ENCODE measurements at places on chromosomes 3 and 15. TPM values are rescaled to one million over a fixed set of nuclear protein-coding genes. Genes with fewer than 3 reads are reported as not detected.

DNA sequence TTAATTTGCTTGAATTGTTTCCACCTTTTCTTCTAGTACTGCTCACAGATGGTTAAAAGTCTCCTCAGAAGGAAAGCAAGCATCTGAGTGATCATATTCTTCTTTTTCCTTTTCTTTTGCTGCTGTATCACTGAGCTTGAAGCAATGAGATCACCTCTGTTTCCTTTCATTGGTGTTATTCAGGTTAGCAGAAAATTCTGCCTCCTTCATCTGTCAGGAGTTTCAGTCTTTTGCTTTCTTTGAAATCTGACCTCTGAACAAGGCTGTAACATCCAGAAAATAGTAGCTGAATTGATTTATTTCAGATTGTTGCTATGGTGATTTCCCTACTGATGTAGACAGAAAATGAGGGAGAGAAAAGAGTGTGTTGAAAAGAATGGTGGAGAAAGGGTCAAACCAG is 343.0 kb downstream of the MFSD1 start:
- no peak for DNase-seq

GRCh38 chr3:48896936-48897335 is 1.7 kb downstream of the SLC25A20 start:
- peak; percentile 28 for DNase-seq

DNA sequence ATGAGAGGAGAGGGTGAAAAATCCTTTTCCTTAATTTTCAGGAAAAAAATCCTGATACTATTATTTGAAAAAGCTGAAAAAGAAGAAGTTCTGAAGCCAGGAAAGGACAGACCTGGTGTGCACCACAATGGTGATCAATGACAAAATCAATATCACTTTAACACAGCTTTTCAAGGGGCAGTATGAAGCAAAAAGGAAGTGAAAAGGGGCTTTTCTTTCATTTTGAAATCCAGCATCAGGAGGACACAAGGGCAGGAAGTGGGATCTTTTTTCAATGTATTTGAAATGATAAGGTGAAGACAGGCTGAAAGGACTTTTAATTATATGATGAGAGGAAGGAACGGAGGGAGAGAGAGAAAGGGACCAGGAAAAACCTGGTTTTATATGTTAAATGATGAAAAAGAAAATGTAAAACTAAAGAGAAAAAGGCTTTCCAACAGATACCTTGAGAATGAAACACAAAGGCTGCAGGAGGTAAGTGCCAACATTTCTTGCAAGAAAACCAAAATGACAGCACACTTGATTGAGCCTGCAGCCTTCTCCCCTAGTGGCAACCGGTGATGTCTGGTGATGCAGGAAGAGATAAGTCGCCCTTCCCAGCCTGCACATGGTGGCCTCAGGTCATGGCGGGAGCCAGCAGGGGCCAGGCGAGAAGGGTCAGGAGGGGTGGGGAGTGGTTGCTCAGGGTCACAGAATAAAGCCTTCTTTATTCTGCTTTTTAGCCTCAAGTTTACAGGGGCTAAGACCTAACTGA is 236.7 kb upstream of the WNT5A start:
- no peak for DNase-seq

- DNase-seq = no peak
Measured at GRCh38 chr3:124691599-124691998, 38.7 kb upstream of the UMPS start.

DNA sequence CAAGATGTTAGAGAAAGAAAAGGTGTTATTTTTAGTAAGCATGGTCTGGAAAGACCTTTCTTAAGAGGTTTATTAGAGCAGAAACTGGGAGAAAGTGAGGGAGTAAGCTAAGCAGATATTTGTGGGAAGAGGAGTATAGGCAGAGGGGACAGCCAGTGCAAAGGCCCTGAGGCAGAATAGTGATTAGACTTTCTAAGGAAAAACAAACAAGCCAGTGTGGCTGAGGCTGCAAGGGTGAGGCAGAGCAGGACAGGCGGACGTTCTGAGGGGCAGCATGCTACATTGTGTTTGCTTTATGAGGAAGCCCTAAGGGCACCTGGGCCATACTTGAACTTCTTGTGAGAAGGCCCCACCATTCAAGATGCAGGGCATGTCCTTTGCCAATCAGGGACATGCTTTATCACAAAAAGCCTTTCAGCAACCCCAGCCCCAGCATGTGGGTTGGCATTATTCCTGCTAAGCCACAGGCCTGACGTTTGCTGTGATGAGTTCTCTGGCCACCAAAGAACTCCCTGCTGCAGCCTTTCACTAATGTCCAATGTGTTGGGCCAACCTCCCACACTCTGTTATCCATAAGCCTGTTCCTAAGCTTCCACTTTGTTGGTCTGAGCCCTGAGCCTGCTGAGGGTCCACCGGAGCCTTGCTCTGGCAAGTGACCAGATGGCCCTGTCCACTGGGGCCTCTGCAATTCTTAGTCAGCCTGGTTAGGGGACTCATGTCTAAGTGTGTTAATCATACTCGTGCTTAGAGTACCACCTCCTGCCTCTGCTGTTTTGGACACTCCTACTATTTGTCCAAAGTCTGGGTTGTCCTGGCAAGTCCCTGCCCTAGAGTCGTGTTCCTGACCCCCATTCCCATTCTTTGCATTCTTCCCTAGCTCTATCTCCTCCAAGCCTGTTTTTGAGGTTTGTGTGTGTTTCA is 209.9 kb upstream of the CTNNB1 start:
- DNase-seq = no peak

DNA sequence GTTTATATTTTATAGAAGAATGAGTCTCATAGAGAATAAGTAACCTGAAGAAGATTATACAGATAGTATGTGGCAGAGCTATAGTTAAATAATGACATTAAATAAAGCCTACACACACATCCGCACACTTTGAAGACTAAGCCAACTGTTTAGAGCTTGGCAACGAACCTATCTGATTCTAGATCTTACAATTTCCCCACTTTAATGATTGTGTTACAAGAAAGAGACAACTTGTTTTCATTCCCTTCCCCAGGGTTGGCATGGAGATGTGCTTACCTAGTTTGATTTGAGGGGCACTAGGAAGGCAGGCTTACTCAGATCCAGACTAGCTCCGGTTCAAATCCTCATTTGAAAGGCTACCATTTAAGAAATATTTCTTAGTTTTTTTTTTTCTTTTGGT is 61.9 kb upstream of the CBLB start:
- no peak for DNase-seq

- DNase-seq = no peak
Measured at GRCh38 chr15:74199297-74199652, 3.3 kb downstream of the STRA6 start.

- DNase-seq = no peak
Measured at GRCh38 chr15:36914960-36915808, 185.2 kb downstream of the MEIS2 start.

DNA sequence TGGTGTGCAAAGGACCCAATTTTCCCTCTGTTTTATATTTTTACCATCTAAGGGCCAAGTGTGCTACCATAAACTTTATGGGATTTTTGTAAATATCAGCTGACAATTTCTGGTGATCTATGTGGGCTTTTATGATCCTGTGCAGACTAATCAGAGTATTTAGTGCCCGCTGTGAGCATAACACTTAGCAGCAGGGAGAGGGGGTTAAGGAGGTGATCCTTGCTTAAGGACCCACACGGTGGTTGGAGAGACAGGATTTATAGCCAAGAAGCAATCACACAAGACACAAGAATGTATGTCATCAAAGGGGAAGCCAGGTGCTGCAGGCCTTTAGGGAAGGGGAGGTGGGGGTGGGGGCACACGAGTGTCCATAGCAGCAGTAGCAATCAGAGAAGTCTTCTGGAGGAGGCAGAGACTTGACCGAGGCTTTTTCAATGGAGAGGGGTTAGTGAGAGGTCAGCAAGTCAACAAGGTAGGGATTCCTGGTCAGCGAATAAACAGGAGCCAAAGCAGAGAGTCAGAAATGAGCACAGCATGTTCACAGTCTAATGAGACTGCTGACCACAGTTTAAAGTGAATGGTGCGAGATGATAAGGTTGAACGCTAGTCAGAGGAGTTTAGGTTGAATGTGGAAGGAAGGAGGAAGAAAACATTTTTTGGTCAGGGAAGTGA is 4.5 kb upstream of the CACNA1D start:
- no peak for DNase-seq

- DNase-seq = no peak
Measured at GRCh38 chr3:88767746-88768145, 339.7 kb upstream of the EPHA3 start.

DNA sequence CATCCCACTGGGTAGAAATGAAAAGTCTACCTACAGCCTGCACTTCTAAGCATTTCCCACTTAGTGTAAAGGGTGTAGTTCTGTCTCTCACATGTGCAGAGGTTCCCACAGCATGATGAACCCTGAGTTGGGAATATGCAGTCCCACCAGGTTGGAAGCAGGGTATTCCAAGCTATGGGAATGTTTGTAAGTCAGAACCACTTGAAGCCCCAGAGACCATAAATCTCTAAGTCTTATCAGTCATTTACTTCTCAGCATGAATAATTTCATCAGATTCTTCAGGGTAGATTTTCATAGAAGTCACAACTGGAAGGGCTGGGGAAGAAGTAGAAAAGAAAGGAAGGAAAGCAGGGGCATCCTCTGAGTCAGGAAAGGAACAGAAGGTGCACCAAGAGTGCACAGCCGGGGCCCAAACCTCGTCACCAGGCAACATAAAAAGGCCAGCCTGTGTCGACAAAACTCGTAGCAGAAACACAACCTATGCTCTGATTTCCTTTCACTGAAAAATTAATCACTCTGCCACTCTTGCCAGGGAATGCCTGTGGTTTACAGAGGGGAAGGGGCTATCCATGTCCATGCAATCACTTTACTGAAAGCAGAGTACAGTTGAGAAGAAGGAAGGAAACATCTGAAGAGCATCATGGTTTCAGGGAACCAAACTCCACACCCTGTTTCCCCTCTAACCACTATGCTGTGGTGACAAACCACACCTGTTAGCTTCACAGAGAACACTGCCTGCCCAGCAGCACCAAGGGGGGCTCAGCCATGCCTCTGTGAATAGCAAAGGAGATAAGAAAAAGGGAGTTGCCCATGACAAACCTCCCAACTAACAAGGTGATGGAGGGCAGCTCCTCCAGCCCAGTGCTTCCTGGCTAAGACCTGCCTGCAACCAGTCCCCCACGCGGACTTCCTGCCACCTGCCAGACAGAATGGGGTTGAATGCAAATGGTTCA is 40.5 kb downstream of the SH3BP5 start:
- peak; percentile 70 for DNase-seq

DNA sequence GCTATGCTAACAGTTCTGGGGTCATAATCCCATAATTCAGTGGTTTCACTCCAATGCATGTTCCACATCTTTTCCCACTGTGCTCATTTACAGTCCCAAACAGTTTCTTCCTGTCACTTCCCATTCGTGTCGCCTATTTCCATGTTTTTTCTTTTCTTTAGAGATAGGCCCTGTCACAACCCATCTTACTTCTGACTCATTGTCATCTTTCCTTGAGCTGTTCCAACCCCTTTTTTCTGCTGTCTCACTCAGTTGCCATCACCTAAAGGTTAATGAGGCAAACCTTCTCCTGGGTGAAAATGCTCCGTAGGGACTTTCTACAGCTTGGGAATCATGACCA is 814.5 kb downstream of the VGLL3 start:
- DNase-seq = no peak

GRCh38 chr3:192917028-192917403 is 640 bp downstream of the MB21D2 start:
- peak; percentile 42 for DNase-seq

RBP2 gene
- not detected for polyA plus RNA-seq

B4GALT4 gene
- 3.7 TPM for polyA plus RNA-seq

FBXW12 gene
- polyA plus RNA-seq = not detected

CMTM8 gene
- 0.46 TPM for polyA plus RNA-seq

DPPA2 gene
- polyA plus RNA-seq = not detected

SLCO2A1 gene
- polyA plus RNA-seq = 0.12 TPM

EPHB1 gene
- polyA plus RNA-seq = 0.11 TPM

PLA2G4E gene
- not detected for polyA plus RNA-seq

TNFAIP8L3 gene
- polyA plus RNA-seq = not detected

GHSR gene
- polyA plus RNA-seq = not detected

All from CD14-positive monocyte (primary cell).